Fibroblast of lung (primary cell): ENCODE measurements at places on chromosomes 7 and 10. TPM values are rescaled to one million over a fixed set of nuclear protein-coding genes. Genes with fewer than 3 reads are reported as not detected.

DNA sequence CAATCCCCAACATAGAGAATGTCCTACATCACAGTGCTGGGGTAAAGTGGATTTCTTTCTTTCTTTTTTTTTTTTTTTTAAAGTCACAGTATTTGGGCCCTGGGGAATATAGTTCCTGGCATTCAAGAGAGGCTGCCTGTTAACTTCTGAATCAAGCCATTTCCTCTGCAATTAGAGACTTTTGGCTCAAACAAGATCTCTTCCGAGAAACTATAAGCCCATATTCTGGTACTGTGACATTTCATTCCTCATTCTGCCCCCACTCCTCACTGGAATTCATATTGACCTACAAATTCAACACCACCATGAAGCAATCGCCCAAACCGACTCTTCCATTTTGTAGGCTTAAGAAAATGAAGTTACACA lies 187.4 kb downstream of the PHTF2 start:
- no peak overlapping the region for H3K27ac ChIP-seq
- no peak for DNase-seq
- no peak overlapping the region for H3K4me3 ChIP-seq
- H3K36me3 ChIP-seq = no peaks in the 10 kb centered on the region
- no peaks in the 10 kb centered on the region for H3K4me1 ChIP-seq

DNA sequence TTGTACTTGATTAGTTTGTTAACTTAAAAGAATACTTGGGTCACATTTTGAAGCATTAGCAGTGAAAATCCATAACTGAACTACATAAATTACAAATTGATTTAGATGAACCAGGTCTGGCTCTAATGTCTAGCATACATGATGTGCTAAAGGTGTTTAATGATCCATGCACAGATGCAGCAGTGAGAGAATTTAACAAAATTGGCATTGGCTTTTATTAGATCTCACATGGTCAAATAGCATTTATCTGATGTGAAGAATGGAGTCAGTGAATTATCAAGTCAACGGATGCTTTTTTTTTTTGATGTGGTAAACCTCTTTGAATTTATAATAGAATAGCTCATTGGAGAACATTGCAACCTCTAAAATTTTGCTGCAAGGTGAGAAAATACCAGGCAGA lies 293.0 kb upstream of the POT1 start:
- no peaks in the 10 kb centered on the region for H3K36me3 ChIP-seq
- H3K27me3 ChIP-seq = no peaks in the 10 kb centered on the region
- no peak overlapping the region for H3K27ac ChIP-seq
- no peaks in the 10 kb centered on the region for H3K4me1 ChIP-seq

DNA sequence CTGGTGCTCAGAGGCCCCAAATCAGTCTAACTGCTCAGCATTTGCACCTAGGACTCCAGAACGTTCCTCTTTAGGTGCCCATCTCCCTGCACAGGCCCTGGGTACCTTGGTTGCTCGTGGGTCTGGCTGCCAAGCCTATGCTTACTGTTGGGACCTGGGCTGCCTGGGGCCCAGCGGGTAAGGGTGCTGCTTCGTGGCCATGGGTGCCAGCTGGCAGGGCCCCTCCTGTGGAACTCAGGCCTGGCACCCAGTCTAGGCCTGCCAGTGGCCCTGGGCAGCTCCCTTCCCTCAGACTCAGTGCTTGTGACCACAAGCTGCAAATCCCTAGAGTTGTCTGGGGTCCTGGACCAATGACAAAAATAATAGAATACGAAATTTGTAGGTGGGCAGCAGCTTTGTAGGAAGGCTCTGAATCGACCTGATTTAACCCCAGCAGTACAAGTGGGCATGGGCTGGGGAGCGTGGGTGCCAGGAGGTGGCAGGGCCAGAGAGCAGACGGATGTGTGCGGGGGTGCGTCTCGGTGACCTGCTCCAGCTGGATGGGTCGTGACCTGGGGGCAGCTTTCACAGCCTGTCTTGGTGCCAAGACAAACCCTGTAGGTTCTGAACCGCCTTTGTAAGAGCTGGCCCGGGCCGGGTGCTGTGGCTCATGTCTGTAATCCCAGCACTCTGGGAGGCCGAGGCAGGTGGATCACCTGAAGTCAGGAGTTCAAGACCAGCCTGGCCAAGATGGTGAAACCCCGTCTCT lies 69.7 kb downstream of the MKI67 start:
- no peak overlapping the region for H3K27ac ChIP-seq
- H3K4me1 ChIP-seq = no peaks in the 10 kb centered on the region
- no peak for DNase-seq
- H3K4me3 ChIP-seq = no peak overlapping the region
- H3K36me3 ChIP-seq = no peaks in the 10 kb centered on the region

DNA sequence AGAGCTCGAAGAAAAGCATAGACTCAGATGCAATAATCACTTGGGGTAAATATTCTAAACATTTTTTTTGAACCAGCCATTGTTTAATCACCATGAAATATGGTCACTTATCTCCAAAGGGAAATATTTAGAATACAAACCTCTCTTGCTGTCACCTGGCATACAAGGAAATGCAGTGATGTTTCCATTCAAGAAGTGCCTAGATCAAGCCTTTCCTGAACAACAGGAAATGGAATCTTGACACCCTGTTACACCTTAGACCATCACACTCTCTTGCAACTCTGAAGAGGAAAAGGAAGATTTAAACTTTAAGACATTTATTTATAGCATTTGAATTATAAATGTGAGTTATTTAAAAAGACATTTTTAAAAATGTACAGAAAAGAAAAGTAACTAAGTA lies 263.0 kb upstream of the BMPER start:
- DNase-seq = no peak
- no peaks in the 10 kb centered on the region for H3K27me3 ChIP-seq

DNA sequence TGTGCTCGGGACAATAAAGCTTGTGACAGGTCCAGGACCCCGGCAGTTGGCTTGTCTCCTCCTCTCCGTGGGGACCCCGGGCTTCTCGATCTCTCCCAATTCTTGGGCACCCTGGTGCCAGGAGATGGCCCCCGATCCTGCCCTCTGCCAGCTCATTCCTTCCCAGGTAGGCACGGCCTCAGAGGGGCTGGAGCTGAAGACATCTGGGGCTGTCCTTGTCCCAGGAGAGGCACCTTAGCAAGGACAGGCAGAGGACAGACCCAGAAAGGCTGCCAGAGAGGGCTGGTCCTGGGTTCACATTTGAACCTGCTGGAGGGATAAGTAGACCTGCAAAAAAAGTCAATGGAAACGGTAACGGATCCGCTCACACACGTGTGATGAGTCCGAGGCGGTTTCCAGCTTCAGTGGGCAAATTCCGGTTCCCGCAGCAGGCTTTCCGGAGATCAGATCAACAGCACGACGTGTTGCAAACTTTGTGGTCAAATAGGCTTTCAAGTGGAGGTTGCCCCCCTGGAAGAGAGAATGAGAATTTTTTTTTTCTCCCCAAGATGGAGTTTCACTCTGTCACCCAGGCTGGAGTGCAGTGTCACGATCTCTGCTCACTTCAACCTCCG lies 47.7 kb upstream of the GTF2IRD1 start:
- no peak overlapping the region for H3K27ac ChIP-seq
- peaks cover 8% of the 10 kb centered on the region for H3K36me3 ChIP-seq
- no peaks in the 10 kb centered on the region for H3K4me1 ChIP-seq
- H3K4me3 ChIP-seq = no peak overlapping the region
- no peak for DNase-seq
- H3K27me3 ChIP-seq = no peaks in the 10 kb centered on the region

GRCh38 chr7:13532028-13532753 lies 457.3 kb downstream of the ETV1 start:
- no peak overlapping the region for H3K4me3 ChIP-seq
- H3K27ac ChIP-seq = no peak overlapping the region
- no peaks in the 10 kb centered on the region for H3K27me3 ChIP-seq
- DNase-seq = no peak

GRCh38 chr10:60799971-60800650 lies 21.8 kb downstream of the CDK1 start:
- no peaks in the 10 kb centered on the region for H3K27me3 ChIP-seq
- no peak for DNase-seq
- H3K27ac ChIP-seq = no peak overlapping the region
- H3K36me3 ChIP-seq = no peaks in the 10 kb centered on the region

DNA sequence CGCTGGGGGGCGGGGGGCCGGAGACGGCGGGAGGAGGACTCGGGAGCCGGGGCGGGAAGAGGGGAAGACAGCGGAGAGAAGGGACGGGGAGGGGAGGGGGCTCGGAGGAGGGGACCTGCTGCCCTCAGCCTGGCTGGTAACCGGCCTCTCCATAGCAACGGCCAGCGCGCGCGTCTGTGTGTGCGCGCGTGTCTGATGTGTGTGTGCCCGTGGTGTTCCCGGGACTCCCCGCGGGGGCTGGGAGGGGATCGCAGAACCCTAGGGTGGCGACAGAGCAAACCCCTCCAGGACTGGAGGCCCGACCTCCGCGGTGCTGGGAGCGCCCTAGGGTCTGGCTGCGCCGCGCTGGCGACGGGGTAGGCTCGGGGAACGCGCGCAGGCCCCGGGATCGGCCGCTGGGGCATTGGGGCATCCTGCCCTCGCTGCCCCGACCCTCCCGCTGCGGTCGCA lies 356.3 kb downstream of the DNAJB6 start:
- no peak overlapping the region for H3K27ac ChIP-seq
- DNase-seq = no peak
- no peaks in the 10 kb centered on the region for H3K27me3 ChIP-seq
- H3K36me3 ChIP-seq = no peaks in the 10 kb centered on the region

GRCh38 chr10:6273351-6273750 lies 70.6 kb downstream of the PFKFB3 start:
- no peak overlapping the region for H3K27ac ChIP-seq
- no peak for DNase-seq
- H3K27me3 ChIP-seq = no peaks in the 10 kb centered on the region
- H3K4me3 ChIP-seq = no peak overlapping the region

- H3K4me3 ChIP-seq = no peak overlapping the region
- peaks cover 7% of the 10 kb centered on the region for H3K27me3 ChIP-seq
- no peak for DNase-seq
- no peaks in the 10 kb centered on the region for H3K4me1 ChIP-seq
- no peaks in the 10 kb centered on the region for H3K36me3 ChIP-seq
These were observed 385.7 kb downstream of the TNS3 start for GRCh38 chr7:47196106-47196645.

GRCh38 chr7:2380461-2380860 lies 22.9 kb upstream of the CHST12 start:
- DNase-seq = no peak
- no peak overlapping the region for H3K27ac ChIP-seq
- no peaks in the 10 kb centered on the region for H3K4me1 ChIP-seq
- H3K27me3 ChIP-seq = no peaks in the 10 kb centered on the region

DNA sequence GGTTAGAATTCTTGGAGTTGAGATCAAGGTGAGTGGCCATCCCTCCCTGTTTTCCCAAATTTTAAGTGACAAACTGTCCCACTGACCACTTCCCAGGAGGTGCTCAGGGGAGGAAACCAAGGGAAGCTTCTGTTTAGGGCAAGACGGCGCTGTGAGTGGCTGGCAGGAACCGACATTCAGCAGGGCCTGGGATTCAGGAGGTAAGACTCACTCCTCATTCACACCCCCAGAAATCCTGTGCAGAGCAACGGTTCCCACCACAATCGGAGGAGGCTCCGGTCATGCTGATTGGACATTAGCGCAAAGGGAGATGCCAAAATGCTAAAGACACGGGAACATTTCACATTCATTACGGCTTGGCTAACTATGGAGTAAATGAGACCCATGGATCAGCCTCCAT lies 200.9 kb downstream of the GRID1 start:
- H3K4me1 ChIP-seq = no peaks in the 10 kb centered on the region
- H3K27ac ChIP-seq = no peak overlapping the region
- DNase-seq = no peak
- H3K36me3 ChIP-seq = no peaks in the 10 kb centered on the region
- H3K4me3 ChIP-seq = no peak overlapping the region

DNA sequence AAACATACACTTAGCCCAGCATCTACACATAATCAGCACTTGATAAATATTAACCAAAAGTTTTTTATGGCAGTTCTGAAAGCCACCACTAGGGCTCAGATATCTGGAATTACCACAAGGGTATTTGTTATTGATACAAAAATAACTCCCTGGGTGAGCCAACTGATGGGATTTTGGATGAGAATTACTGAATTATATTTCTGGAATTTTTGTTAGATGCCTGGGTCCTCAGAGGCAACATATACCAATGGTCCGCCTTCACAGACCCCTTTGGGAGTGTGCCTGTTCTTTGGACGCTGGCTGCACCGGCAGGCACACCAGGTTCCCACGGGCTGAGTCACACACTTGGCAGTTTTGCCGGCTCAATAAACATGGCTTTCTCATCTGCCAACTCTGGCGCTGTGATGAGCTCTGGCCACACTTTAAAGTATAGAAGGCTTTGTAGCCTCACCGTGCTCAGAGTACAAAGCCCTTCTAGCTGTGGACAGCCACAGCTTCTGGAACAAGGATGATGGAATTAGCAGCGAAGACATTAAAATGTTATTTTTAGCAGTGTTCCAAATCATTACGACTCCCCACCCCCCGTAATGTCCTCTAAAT lies 24.5 kb upstream of the EEPD1 start:
- H3K27me3 ChIP-seq = no peaks in the 10 kb centered on the region
- H3K4me1 ChIP-seq = peaks cover 5% of the 10 kb centered on the region
- H3K27ac ChIP-seq = peak overlapping the region; percentile 55
- no peak overlapping the region for H3K4me3 ChIP-seq
- peak; percentile 96 for DNase-seq

STAG3 gene
- 0.50 and 0.77 TPM in 2 replicates for total RNA-seq

PDK4 gene
- 2.8 and 3.1 TPM in 2 replicates for total RNA-seq

PHKG1 gene
- total RNA-seq = 0.77 and 1.3 TPM in 2 replicates

SRRM3 gene
- 1.0 and 1.7 TPM in 2 replicates for total RNA-seq

GIMAP1 gene
- under 0.01 TPM in 2 replicates for total RNA-seq

LDB3 gene
- under 0.01 TPM in 2 replicates for total RNA-seq
